Neural crest cell (in vitro differentiated cells): ENCODE measurements at places on chromosomes 5 and 9. TPM values are rescaled to one million over a fixed set of nuclear protein-coding genes. Genes with fewer than 3 reads are reported as not detected.
A peak's percentile ranks its signal among the peaks of the same experiment; 100 is the strongest.

GRCh38 chr9:91991721-91992341 is 41.8 kb upstream of the ROR2 start:
- no peak for DNase-seq
- H3K27ac ChIP-seq: no peak overlapping the region
- H3K27me3 ChIP-seq: peaks cover 4% of the 10 kb centered on the region
- no peaks in the 10 kb centered on the region for H3K36me3 ChIP-seq
- peaks cover 4% of the 10 kb centered on the region for H3K4me1 ChIP-seq

PCDH1 gene
- 16.2 and 17.3 TPM in 2 replicates for total RNA-seq

SLC45A2 gene
- 0.36 and 1.3 TPM in 2 replicates for total RNA-seq

- no peaks in the 10 kb centered on the region for H3K27me3 ChIP-seq
- no peaks in the 10 kb centered on the region for H3K36me3 ChIP-seq
- no peaks in the 10 kb centered on the region for H3K4me1 ChIP-seq
These were observed 464.3 kb upstream of the PAPPA start for GRCh38 chr9:115689331-115689730.

- no peak overlapping the region for H3K4me3 ChIP-seq
- peaks cover 7% of the 10 kb centered on the region for H3K36me3 ChIP-seq
- H3K27ac ChIP-seq: no peak overlapping the region
- DNase-seq: no peak
These were observed 23.7 kb upstream of the NPR3 start for GRCh38 chr5:32687499-32687831.

- H3K27ac ChIP-seq: no peak overlapping the region
- H3K36me3 ChIP-seq: no peaks in the 10 kb centered on the region
- no peaks in the 10 kb centered on the region for H3K4me1 ChIP-seq
These were observed 19.6 kb upstream of the ARL15 start for GRCh38 chr5:54329731-54330709.

GRCh38 chr9:100087218-100087617 is 11.6 kb downstream of the ERP44 start:
- no peaks in the 10 kb centered on the region for H3K27me3 ChIP-seq
- H3K36me3 ChIP-seq: no peaks in the 10 kb centered on the region
- no peak for DNase-seq
- H3K27ac ChIP-seq: no peak overlapping the region
- H3K4me3 ChIP-seq: no peak overlapping the region
- no peaks in the 10 kb centered on the region for H3K4me1 ChIP-seq

DNA sequence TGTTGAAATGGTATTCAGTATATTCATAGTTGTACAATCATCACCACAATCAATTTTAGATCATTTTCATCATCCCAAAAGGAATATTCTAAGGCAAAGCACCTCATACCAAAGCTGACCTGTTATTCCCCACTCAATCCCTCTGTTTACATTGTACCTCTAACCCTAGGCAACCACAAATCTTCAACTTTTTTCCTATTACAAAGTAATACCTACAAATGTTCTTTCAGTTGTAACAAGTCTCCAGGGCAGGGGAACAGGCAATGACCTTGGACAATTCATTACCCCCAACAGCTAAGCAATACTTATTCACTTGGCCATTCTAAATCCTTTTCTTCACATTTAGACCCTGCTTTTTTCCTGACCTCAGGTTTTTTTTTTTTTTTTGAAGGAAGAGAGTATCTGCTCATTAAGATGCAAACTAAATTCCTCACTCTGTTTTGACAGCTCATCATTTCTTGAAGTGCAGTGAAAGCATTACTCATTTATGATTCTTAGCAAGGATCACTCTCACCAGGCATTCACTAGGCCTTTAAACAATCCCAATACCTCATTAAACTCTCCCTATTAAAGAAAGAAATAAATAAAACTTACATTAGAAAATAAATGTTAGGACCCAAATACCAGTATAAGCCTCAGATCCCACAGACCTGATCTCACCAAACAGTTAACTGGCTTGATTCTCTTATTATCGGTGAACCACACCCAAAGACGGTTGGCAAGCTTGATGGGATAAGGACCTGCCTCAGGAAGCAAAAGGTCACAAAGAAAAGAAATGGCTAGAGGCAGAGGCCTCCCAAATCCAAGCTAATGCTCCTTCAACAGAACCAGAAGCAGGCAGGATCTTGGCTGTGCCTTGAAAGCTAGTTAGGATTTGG is 15.3 kb downstream of the MTMR12 start:
- peaks cover 18% of the 10 kb centered on the region for H3K36me3 ChIP-seq
- peaks cover 8% of the 10 kb centered on the region for H3K4me1 ChIP-seq
- no peak overlapping the region for H3K4me3 ChIP-seq
- no peak for DNase-seq

- no peaks in the 10 kb centered on the region for H3K4me1 ChIP-seq
- no peak overlapping the region for H3K4me3 ChIP-seq
- DNase-seq: peak; percentile 4
These were observed 181.8 kb downstream of the GLIS3 start for GRCh38 chr9:4117835-4118610.

DNA sequence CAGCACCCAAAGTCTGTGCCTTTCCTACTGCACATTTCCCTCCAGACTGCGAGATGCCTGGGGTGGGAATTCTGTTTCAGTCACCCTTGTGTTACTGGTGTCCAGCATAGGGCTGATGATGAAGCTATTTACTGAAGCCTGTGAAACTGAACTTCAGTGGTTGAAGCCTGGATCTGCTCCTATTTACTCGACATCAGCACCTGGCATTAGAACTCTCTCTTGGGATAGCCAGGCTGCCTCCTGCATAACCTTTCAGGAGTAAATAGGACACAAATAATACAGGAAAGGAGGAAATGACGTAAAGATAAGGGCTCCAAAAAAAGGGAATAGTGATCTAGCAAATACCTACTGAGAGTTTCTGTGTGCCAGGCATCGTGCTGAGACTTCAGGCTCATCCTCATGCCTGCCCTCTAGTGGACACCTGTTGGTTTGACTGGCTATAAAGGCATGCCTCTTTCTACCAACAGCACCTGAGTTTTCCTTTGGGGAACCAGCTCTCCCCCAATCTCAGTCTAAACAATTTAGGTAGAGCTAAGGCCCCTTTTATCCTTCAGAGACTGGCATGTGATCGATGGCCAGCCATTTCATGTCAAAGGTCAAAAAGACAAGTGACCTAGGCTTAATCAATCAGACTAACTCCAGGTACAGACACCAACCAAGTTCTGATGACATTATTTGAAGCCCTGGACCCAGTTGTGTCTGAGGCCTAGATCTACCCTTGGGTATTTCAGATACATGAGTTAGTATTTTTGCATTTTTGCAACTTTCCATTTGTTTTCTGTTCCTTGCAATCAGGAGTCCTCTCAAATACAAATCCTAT is 192.1 kb upstream of the TRIM32 start:
- no peak overlapping the region for H3K27ac ChIP-seq
- peaks cover 5% of the 10 kb centered on the region for H3K4me1 ChIP-seq
- H3K4me3 ChIP-seq: no peak overlapping the region

IFNA2 gene
- not detected in 2 replicates for total RNA-seq

DNA sequence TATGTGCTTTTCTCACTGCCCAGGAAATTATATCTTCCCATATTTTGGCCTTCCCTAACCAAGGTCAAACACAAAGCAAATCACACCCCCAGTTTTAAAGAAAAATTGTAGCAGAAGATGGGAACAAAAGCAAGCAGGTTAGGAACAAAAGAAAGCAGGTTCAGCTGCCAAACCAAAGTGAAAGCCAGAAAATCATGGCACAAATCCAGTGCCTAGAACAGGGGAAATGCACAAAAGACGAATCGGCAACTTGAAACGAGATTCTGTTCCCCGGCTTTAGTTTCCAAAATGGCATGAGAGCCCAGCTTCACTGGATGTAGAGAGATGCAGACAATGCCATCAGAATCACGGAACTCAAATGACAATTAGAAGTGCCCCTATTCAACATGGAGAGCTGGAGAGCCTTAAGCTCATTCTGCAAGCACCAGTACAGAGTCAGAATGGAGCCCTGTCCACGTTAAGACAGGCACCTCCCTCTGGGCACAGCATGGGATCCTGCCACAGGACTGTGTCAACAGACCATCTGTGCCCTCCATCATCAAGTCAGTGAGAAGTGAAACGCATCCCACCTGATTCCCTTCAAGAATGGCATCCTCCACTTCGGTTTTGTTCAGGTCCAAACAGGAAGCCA is 13.8 kb downstream of the DNAH5 start:
- peaks cover 3% of the 10 kb centered on the region for H3K27me3 ChIP-seq
- H3K36me3 ChIP-seq: peaks cover 2% of the 10 kb centered on the region
- no peak overlapping the region for H3K4me3 ChIP-seq
- no peak for DNase-seq
- H3K27ac ChIP-seq: no peak overlapping the region

DNA sequence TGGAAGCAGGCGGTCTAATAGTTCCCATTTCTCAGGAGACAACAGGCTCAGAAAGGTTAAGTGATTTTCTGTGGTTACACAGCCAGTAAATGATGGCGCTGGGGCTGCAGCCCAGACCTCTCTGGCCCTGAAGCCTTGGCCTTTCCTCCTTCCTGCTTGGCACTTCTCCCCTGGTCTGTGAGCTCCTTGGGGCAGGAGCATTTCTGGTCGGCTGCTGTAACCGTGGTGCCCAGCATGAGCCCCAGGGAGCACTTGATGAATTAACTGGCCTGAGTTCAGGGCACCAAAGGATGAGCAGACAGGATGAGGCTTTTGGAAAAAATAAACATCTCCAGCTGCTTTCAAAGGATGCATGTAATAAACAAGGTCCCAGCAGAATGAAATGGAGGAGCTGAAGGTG is 30.2 kb downstream of the CDHR2 start:
- no peak overlapping the region for H3K4me3 ChIP-seq
- no peak overlapping the region for H3K27ac ChIP-seq
- H3K27me3 ChIP-seq: peaks cover under 1% of the 10 kb centered on the region
- no peaks in the 10 kb centered on the region for H3K36me3 ChIP-seq
- no peaks in the 10 kb centered on the region for H3K4me1 ChIP-seq
- no peak for DNase-seq

- H3K4me1 ChIP-seq: peaks cover 9% of the 10 kb centered on the region
- H3K4me3 ChIP-seq: no peak overlapping the region
These were observed 69.9 kb downstream of the STK10 start for GRCh38 chr5:172117977-172118701.

PDE8B gene
- total RNA-seq: 0.44 and 1.1 TPM in 2 replicates

SPATA31E1 gene
- 0.16 and 0.21 TPM in 2 replicates for total RNA-seq

DNA sequence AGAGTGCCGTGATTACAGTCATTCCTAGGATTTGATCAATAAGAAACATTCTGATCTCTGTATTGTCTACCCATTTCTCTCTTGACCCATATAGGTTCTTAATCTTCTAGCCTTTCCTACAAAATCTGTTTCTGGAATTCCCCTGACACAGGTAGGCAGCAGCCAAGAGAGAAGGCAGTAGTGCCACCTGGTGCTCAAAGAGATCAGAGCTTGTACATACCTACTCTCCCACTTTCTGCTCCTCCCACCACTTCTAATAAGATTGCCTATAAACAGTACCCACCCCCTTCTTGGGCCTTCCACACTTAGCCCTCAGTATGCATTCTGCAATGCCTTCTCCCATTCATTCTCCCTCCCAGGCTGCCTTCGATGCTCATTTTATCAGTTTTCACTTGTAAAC is 117.4 kb upstream of the RORB start:
- no peak overlapping the region for H3K27ac ChIP-seq
- no peak for DNase-seq
- H3K4me1 ChIP-seq: no peaks in the 10 kb centered on the region
- H3K4me3 ChIP-seq: no peak overlapping the region
- H3K36me3 ChIP-seq: no peaks in the 10 kb centered on the region

DNA sequence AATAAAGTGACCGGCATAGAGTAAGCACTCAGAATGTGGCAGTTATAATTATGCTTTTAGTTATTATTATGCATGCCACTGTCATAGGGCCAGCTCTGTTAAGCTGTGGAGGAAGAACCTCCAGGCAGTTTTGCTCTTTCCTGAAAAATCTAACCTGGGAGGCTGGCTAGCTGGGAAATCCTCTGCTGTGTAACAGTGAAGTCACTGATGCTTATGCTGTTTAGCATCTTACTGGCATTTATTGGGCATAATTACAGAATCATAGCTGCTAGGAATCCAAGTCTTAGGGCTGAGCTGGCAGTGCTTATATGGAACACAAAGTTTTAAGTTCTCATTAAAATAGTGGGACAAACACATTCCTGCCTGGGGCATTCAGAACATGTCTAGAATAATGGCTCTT is 5.5 kb upstream of the GSN start:
- H3K4me3 ChIP-seq: no peak overlapping the region
- no peak for DNase-seq
- no peaks in the 10 kb centered on the region for H3K36me3 ChIP-seq
- H3K27me3 ChIP-seq: peaks cover 15% of the 10 kb centered on the region

GRCh38 chr9:124621371-124622328 is 114.5 kb upstream of the NR5A1 start:
- H3K4me1 ChIP-seq: peaks cover 6% of the 10 kb centered on the region
- H3K27me3 ChIP-seq: no peaks in the 10 kb centered on the region
- DNase-seq: no peak

DNA sequence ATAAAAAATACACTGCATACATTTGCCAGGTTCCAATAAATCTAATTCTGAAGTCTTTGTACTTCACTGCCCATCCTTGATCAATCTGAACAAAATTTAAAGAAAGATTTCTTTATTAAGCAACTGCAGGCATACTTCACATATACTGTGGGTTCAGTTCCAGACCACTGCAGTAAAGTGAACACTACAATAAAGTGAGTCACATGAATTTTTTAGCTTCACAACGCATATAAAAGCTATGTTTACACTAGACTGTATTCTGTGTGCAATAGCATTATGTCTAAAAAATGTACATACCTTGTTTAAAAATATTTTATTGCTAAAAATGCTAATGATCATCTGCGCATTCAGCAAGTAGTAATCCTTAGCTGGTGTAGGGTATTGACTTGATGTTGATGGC is 52.1 kb downstream of the SSBP2 start:
- H3K27ac ChIP-seq: peak overlapping the region; percentile 19
- H3K4me1 ChIP-seq: no peaks in the 10 kb centered on the region
- DNase-seq: no peak

MRPS2 gene
- total RNA-seq: 59.8 and 60.6 TPM in 2 replicates

DNA sequence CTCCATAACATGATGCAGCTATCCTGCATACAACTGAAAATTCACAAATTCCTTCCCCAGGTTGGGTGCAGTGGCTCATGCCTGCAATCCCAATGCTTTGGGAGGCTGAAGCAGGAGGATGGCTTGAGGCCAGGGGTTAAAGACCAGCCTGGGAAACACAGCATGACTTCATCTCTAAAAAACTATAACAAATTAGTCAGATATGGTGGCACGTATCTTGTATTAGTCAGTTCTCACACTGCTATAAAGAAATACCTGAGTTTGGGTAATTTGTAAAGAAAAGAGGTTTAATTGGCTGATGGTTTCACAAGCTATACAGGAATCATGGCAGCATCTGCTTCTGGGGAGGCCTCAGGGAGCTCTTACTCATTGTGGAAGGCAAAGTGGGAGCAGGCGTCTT is 56.4 kb upstream of the DAPK1 start:
- H3K27ac ChIP-seq: no peak overlapping the region
- H3K4me3 ChIP-seq: no peak overlapping the region
- H3K4me1 ChIP-seq: peaks cover 15% of the 10 kb centered on the region
- H3K36me3 ChIP-seq: no peaks in the 10 kb centered on the region
